Activated CD8-positive, alpha-beta memory T cell treated with anti-CD3 and anti-CD28 coated beads for 1 hour (primary cell): ENCODE measurements at places on chromosomes 2 and 18.
A peak's percentile ranks its signal among the peaks of the same experiment; 100 is the strongest.

DNA sequence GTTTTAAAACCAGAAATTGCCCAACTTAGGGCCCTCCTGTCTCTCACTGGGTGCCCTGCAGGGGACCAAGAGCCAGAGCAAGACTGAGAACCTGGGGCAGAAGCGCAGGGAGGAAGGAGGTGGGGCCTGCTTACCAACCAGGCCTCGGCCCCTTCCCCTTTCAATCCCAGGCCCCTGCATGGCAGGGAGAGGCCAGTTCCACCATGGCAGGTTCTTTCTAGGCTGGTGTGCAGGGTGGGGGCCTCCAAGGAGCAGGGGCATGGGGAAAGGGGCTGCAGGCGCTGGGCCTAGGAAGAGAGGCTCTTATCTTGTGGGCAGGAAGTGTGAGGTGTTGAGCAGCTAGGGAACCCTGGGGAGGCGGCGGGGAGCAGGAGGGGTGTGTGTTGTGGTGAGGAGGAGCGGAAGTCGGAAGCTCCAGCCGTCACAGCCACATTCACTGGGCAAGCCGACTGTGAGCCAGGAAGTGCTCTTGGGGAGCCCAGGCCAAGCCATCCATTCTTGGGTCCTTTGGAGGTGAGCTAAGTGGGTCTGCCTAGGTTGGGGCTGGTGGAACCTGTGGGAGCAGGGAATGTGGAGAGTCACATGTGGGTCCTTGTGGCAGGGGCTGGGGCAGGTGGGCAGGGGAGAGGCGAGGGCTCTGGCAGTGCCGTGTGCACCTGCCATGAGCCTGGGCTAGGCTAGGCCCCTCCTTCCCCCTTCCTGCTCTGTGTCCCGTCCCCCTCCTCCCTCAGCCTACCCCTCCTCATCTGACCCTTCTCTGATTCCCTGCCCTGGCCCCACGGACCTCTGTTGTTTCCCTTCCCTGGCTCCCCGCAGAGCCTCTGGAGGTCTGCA, at the start of gene PSD4:
PSD4 (plus strand) TSS at position 430 of the 834 bp plus-strand sequence. CDS start 8,486 bp downstream, outside the sequence.
- DNase-seq: peak; percentile 67

- DNase-seq: no peak
These were observed 560.6 kb downstream of the SLC4A3 start for GRCh38 chr2:220188031-220188430.

GRCh38 chr2:175631245-175631623, 370.8 kb downstream of the LNPK start:
- no peak for DNase-seq

DNA sequence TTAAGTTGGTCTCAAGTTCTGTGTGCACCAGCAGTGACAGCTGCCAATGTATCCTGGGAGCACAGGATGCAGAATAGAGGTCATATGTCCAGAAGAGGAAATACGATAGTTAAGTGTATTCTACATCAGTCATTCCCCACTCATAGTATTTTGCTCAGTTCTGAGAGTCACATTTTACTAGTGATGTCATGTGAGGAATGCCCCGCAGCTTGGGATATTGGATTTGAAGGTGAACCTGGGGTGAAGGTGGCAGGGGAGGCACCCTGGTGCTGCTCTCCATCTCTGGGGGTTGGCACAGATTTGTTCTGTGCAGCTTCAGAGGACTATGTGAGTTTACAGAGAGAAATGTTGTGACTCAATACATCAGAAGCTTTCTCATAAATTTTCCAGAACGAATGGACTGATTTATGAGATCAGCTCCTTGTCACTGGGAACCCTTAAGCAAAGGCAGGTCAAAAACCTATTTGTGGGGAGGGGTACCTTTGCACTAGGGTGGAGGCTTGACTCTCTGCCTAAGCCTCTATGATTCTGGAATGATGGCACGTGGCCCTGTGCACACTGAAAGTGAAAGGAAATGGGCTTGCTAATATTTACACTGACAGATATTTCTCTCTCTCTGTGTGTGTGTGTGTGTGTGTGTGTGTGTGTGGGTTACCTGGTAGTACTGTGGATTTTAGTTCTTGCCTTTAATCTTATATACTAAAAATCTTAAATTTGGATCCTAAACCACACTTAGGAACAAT, 95.9 kb downstream of the NEB start:
- DNase-seq: no peak

DNA sequence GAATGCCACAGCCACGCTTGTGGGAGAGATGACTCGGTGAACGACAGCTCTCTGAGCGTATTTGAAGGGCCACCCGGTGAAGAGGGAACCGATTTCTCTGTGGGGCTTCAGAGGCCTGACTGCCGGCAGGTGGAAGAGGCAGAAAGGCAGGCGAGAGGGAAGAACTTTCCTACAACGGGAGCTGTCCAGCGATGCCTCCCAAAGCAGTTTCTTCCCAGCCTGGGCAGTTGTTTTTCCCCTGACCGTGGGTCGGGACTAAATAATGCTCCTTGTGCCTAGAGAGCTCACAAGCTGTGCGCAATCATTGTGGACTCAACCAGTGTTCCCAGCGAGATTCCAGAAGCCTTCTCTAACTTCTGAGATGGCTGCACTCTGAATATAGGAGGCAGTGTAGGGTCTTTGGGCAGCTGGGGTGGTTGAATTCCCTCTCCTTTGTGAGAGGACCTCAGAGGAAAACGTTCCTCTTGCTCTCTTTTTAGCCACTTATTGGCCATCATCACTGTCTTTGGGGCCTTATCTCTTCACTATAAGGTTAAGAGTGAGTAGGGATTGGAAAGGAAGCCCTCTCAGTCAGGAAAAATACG, 710 bp downstream of the SEC11C start:
- peak; percentile 9 for DNase-seq
